ENCODE measurements at places on chromosomes 2 and 18. TPM values are rescaled to one million over a fixed set of nuclear protein-coding genes. Genes with fewer than 3 reads are reported as not detected.

MDH1B gene
- polyA plus RNA-seq: 3.3 TPM

- no peak for DNase-seq
Measured at GRCh38 chr18:29104227-29104626, 927.3 kb upstream of the CDH2 start.

- DNase-seq: no peak
Measured at GRCh38 chr2:99480390-99480789, 9.4 kb downstream of the REV1 start.

DNA sequence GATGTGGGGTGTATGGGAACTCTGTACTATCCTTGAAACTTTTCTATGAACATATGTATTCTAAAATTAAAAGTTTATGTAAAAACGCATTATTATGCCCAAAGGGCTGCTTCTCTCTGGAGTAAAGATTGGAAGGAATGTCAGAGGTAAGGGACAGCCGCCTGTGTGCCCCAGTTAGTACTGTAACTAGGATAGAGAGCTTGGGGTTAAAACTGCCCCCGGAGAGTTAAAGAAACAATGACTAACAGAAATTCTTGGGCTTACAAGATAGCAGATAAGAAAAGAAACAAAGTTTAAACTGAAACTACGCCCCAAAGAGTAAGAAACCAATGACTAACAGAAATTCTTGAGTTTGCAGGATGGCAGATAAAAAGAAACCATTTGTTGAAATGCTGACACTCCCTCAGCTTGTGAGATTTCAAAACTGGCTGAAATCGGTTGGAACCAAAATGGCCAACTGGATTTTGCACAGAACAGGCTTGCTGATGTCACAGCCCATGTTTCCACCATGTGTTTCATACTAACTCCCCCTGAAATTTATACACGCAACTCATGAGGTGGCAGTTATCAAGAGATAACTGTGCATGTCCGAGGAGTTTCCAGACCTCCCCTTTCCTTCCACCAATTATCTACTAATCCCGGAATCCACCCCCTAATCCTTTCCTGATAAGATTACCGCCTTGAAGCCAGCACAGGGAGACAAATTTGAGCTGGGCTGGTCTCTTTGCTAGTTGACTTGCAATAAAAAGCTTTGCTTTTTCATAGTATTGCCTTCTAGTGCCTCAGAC, 8.7 kb upstream of the TXNDC2 start:
- no peak for DNase-seq

MOGAT1 gene
- not detected for polyA plus RNA-seq

DNA sequence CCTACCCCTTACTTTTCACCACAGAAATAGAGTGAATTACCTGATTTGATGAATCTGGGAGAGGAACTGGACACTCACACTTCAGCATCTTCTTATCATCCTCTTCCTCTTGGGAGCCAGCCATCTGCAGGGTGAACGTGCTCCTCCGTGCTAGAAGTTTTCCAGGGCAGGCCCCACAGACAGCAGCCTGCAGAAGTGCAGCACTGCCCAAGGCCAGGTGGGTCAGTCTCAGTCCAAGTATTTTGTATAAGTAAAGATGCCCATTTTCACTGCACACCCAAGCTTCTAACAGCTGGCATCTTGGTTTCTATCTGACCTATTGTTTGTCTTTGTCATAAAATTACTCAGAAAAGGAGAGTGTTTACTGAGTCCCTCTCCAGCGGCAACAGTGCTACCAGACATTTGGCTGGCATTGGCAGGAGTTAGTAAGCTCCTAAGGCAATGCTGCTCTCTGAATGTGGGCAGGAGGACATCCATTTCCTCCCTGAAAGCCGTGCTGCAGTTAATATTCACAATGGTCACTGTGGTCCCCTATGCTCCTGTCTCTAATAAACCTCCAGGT, 222.6 kb upstream of the CTAGE1 start:
- no peak for DNase-seq

GRCh38 chr18:58792086-58792485, 72.6 kb upstream of the ZNF532 start:
- DNase-seq: no peak

TRAF3IP1 gene
- 7.9 TPM for polyA plus RNA-seq

DNA sequence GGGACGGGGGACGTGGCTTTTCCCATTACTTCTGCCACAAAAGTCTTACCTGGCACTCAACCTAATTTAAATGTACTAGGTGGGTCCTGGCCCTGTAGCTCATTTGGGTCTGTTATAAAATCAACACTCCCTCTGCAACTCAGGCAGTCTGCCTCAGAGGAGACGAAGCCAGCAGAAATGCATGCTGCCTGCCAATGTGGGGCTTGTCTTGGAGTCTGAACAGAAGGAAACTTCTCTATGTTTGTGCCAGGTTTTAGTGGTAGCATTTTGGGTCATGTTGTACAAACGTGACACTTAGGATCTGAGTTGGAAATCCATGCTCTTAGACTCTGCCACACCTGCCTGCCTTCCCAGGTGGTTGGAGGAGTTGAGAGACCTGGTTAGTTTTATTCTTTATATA, 292.5 kb upstream of the FAM98A start:
- no peak for DNase-seq

DNA sequence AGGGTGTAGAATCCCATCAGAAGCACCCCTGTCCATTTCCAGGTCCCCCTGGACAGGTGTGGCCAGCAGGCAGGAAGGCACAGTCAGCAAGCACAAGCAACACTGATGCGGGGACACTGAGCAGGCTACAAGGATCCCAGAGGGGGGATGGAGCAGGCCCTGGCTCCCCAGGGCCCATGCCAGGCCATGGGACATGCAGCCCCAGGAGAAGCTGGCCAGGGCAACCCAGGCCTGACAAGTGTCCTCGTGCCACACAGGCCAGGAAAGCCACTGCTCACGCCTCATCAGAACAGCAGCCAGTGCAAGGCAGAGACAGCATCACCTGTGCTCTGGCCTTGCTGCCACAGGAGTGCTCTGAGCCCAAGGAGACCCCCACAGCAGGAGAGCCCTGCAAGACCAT, 14.1 kb upstream of the GPC1 start:
- no peak for DNase-seq

DNA sequence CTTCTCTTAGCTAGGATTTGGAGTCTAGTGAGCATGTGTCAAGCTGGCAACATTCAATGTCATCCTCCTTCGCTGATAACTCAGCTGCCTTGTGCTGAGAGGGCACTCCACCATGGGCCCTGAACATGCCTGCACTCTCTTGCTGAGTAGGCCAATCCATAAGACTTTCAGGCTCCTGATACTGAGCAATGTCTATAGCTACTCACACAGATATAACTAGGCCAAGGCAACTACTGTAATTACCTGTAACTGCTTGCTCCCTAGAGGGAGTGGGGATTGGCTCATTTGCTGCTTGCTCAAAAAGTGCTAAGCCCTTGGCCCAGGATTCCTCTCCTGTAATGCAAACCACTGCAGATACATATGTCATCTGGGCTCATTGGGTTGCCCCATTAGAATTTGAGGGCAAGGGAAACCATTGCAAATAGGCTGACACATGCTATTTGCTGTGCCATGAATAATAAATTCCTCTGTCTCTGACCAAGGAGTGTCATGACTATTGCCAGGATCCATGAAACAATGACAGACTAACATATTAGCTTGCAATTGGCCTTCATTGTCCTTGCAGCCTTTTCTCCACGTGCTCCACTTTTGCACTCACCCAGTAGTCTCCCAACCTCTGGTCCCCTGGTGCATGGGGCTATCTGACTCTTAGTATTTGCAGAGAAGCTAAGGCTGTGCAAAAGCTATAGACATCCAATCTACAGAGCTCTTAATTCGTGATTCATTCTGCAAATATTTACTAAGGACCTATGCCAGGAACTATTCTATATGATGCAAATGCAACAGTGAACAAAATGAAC, 36.9 kb upstream of the BMPR2 start:
- DNase-seq: peak; percentile 66

DNA sequence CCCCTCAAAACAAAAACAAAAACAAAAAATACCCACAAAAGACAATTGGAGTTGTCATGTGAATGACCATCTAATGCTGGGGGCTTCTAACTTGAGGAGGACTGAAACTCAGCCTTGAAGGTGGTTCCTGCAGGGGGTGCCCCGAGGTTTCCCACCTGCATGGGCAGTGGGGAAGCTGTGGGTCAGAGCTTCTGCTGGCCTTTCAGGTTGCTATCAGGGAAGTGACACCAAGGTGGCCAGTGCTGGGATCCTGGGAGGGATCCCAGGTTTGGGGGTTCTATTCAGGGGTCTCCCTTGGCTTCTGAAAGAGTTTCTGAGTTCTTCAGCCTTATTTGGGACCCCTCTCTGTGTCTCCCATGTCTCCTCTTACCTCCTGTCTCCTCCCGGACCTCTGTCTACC, 62.8 kb downstream of the LDLRAD4 start:
- DNase-seq: no peak

GRCh38 chr2:7639476-7639875, 722.3 kb downstream of the RNF144A start:
- no peak for DNase-seq

DNA sequence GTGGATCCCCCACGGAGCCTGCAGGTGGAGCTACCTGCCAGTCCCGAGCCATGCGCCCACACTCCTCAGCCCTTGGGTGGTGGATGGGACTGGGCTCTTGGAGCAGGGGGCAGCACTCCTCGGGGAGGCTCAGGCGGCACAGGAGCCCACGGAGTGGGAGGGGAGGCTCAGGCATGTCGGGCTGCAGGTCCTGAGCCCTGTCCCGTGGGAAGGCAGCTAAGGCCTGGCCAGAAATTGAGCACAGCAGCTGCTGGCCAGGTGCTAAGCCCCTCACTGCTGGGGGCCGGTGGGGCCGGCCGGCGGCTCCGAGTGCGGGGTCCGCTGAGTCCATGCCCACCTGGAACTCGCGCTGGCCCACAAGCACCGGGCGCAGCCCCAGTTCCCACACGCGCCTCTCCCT, 91.7 kb upstream of the ACVR1 start:
- DNase-seq: no peak
